ENCODE measurements at places on chromosomes 3 and 15.

GRCh38 chr3:73225146-73225855, 163.8 kb downstream of the EBLN2 start:
- no peak for DNase-seq

- no peak for DNase-seq
Measured at GRCh38 chr15:57509126-57509525, 82.6 kb upstream of the MYZAP start.

DNA sequence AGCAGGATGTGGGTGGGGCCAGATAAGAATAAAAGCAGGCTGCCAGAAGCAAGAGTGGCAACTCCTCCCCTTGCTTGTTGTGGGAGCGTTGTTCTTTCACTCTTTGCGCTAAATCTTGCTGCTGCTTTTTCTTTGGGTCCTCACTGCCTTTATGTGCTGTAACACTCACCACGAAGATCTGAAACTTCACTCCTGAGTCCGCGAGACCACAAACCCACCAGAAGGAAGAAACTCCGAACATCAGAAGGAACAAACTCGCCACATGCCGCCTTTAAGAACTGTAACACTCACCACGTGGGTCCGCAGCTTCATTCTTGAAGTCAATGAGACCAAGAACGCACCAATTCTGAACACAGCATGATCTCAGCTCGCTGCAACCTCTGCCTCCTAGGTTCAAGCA, 72.9 kb downstream of the IL12A start:
- DNase-seq: no peak

DNA sequence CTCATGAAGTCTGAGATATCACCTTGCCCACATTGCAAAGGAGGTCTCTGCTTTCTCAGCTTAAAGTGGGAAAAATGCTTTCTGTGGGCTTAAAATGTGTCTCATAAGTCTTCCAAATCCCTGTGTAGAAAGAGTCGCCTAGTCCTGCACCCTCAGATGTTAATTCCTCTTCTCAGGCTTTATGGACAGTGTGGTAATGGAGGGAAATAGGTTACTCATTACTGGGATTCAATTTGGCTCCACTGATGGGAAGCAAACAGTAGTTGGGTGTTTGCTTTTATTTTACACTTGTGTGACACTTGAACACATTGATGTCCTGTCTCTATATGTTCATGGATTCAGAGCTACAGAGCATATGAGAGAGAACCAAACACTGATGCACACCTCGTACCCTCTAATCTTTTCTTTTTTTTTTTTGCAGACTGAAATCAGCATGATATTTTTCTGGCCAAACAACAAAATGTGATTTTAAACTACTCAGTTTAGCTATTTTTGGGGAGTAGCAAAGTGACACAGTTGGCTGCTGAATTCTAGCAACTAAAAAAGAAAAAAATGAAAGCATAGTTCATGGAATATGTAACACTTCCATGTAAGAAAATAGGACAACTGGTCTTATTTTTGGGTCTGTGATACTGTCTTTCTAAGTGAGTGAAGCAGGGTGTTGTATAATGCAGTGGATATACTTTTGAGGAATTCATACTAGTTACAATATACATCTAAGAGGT, 8.6 kb downstream of the PTPRG start:
- DNase-seq: no peak

DNA sequence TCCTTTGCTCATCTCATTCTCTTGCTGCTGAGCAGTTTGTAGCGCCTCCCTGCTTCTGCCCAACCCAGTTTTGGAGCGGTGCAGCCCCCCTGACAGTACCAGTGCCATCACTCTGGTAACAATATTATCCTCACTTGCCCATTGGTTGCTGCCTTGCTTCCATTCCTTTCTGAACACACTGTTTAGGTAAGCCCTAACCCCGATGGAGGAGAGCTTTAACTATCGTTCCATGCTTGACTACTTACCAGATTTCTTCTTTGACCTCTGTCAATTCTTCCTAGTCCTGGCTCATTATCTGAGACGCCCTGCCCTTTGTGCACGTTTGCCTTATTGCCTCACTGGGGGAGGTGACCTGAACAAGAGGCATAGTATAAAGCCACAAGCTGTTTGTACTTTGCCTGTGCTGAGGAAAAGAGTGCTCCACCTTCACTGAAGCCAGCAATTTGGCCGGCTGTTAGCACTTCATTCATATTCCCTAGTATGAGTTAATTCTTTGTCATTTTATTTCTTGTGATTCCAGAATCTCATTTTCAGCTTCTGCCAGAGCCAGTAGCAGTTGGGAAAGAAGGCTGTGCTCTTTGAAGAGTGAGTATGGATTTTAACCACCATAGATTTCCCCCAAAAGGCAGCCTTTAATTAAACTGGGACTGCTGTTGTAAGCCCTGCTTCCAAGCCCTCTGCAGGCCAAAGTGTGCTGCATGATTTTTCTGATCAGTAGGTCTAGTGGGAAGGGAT, 11.9 kb downstream of the ABHD6 start:
- DNase-seq: no peak

DNA sequence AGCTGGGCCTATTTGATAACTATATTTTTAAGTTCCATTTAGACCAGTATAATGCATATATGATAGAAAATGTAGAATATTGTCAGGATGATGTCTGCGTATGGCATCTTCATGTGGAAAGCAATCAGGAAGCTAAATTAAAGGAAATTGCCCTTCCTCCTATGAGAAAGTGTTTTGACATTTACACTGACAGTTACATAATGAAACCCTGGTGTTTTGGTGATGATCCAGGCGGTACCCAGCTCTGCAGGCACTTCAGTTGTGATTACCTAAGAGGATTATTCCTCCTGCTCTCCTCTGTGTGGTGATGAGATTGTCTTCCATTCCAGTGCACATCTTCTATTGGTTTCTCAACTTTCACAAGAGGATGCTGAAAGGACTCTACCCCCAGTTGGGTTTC, 126.5 kb upstream of the MITF start:
- no peak for DNase-seq

DNA sequence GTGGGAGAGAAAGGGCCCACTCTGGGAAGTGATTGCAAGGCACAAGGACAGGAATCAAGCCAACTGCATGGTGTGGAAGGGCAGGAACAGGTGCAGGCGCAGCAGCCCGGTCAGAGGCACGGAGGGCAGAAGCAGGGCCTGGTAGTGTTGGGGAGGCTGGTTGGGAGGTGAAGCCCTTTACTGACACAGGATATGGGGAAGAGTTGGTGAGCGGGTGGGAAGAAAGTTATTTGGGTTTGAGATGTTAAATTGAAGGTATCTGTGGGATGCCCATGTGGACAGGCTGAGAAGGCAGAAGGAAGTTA, 83.6 kb upstream of the ABHD2 start:
- no peak for DNase-seq

GRCh38 chr15:27820722-27821121, 278.4 kb downstream of the OCA2 start:
- DNase-seq: no peak

DNA sequence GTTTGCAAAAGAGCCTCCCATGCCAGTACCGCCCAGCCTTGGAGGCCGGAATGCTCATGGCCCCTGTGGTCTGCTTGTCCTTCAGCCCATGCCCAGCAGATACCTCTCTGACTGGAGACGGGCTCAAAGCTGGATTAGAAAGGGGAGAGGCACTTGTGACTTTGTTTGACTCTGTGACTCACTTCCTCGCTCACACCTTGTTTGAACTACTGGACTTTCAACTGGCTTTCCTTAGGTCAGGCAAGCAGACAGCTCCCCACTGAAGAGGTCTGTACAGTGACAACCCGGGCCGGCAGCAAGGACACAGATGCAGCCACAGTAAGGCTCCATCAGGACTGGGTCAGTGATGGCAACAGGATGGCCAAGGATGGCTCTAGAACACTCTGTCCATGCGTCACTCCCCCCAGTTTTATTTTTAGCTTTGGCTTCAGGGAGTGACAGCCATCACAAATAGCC, 98.6 kb upstream of the ABHD17C start:
- DNase-seq: no peak

DNA sequence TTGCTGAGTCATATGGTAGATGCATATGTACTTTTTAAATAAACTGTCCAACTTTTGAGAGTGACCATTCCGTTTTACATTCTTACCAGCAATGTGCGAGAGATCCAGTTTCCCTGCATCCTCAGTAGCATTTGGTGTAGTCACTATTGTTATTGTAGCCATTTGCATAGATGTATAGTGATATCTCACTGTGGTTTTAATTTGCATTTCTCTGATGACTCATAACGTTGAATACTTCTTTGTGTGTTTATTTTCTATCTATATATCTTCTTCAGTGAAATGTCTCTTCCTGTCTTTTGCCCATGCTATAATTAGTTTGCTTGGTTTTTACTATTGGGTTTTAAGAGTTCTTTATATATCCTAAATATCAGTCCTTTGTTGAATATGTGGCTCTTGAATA, 255.7 kb upstream of the GRM7 start:
- no peak for DNase-seq

DNA sequence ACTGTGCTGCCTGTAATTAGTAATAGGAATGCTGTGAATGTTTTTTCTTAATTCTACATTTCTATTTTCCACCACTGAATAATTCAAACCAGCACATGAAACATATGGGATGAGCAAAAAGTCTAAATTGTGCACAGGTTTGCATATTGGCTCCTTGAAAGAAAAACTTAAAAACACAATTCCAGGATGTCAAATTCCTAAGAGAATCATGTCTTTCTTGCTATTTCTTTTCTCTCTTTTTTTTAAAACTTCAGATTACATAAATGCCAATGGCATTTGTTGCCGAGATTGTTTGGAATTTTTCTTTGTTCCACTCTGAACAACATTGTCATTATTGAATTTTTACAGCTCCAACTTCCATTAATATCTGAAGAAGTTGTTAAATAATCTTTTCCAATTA, 60.8 kb downstream of the VGLL3 start:
- DNase-seq: no peak

DNA sequence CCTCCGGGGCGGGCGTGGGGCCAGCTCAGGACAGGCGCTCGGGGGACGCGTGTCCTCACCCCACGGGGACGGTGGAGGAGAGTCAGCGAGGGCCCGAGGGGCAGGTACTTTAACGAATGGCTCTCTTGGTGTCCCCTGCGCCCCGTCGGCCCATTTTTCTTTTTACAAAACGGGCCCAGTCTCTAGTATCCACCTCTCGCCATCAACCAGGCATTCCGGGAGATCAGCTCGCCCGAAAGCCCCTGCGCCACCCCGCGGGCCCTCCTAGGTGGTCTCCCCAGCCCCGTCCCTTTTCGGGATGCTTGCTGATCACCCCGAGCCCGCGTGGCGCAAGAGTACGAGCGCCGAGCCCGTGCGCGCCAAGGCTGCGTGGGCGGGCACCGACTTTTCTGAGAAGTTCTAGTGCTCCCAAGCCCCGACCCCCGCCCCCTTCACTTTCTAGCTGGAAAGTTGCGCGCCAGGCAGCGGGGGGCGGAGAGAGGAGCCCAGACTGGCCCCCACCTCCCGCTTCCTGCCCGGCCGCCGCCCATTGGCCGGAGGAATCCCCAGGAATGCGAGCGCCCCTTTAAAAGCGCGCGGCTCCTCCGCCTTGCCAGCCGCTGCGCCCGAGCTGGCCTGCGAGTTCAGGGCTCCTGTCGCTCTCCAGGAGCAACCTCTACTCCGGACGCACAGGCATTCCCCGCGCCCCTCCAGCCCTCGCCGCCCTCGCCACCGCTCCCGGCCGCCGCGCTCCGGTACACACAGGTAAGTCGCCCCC, at the start of gene THBS1:
Gene THBS1, plus strand, starts transcription at position 595 of the 757 bp plus-strand sequence. CDS start 779 bp downstream, outside the sequence.
- peak; percentile 35 for DNase-seq

- no peak for DNase-seq
Measured at GRCh38 chr3:50661321-50661837, 13.3 kb upstream of the DOCK3 start.

DNA sequence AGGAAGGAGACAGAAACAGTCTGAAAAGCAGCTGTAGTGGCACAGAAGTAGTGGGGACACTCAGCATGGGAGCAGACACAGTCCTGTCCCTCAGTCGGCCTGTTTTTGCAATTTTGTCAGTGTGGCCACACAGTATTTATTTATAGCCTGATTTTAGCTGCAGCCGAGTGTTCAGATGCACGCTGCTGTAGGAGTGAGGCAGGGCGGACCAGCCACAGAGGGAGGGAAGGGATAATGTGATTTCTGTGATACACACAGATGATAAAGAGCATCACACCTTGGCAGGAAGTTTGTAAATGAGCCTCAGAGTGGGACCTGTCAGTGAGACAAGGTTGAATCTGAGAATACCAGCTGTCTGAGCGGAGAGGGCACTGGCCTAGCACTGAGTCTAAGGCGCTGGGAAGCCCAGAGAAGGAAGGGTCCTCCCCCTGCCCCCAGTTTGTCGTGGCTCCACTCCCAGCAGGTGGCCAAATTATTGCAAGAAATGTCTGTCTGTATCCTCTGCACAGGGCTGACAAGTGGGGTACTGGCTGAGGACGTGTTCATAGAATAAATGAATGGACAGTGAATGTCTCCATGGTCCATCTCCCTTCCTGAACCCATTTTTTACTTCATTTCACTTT, 3.8 kb downstream of the PSTPIP1 start:
- DNase-seq: no peak

GRCh38 chr15:91881569-91882297, 28.2 kb downstream of the SLCO3A1 start:
- DNase-seq: no peak

- DNase-seq: no peak
Measured at GRCh38 chr15:100891307-100892012, 11.8 kb downstream of the ALDH1A3 start.

DNA sequence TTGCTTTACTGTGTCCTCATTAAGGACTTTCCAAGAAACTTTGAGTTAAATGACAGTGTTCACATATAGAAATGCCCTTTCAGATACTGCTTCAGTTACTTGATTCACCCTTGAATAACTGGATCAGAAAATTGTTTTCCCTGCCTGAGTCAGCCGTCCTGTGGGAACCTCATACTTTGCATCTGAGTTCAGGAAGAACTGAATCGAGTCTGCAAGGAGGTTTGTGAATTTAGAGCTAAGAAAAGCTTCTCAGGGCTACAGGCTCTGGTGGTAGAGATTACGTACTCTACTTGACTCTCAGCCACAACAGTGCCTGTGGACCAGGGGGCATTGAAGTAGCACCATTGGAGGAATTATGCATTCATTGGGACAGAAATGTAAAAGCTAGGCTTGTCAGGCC, 252.4 kb upstream of the C2CD4B start:
- DNase-seq: no peak

DNA sequence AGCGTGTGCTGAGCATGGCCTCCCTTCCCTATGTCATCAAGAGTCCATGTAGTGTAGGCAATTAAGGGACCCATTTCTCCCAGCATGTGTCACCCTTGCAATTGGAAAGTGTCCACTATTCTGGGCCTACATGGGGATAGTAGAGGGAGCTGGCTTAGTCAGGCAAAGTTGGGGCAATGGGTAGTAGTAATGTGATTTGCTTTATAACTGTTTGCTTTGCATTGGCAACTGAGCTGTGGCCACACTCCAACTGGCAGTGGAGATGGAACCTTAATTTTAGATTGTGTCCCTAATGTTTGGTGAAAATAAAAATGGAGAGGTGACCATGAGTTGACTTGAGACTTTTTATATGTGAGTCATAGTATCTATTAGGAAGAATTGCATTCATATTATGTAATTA, 97.7 kb upstream of the SAMMSON start:
- no peak for DNase-seq

Measured in cortex of kidney (tissue), 1 donor.